D721Med (cell line): ENCODE measurements at places on chromosomes 5 and 9.

GRCh38 chr5:110354311-110354710 is 372.2 kb downstream of the TMEM232 start:
- no peak for DNase-seq

DNA sequence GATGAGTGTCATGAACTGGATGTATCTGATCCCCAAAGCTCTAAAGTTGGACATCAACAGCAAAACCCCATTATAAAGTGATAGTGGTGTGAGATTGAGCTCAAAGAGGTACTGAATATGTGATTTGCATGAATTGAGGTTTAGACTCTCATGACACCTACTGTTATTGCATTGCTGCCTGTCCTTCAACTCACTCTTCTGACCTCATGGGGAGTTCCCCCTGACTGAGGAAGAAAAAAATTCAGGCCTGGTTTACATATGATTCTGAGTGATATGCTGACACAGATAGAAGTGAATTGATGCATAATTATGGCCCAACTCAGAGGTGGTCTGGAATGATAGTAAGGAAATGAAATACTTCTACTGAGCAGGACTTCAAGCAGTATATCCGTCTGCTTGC is 76.2 kb upstream of the CHD1 start:
- no peak for DNase-seq

- DNase-seq: no peak
These were observed 3.4 kb upstream of the MYORG start for GRCh38 chr9:34380034-34380510.

GRCh38 chr5:11898-12297 is 80.1 kb upstream of the PLEKHG4B start:
- no peak for DNase-seq

DNA sequence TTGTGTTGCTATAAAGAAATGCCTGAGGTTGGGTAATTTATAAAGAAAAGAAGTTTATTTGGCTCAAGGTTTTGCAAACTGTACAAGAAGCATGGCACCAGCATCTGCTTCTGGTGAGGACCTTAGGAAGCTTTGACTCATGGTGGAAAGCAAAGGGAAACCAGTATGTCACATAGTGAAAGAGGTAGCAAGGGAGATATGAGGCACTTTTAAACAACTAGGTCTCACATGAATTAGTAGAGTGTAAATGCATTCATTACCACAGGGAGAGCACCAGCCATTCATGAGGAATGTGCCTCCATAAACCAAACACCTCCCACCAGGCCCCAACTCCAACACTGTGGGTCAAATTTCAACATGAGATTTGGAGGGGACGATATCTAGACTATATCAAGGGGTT is 40.8 kb downstream of the OR2Y1 start:
- no peak for DNase-seq

- DNase-seq: no peak
These were observed 54.1 kb downstream of the ERMP1 start for GRCh38 chr9:5778805-5779204.

- DNase-seq: no peak
These were observed 9.4 kb upstream of the DELE1 start for GRCh38 chr5:141914199-141914743.

DNA sequence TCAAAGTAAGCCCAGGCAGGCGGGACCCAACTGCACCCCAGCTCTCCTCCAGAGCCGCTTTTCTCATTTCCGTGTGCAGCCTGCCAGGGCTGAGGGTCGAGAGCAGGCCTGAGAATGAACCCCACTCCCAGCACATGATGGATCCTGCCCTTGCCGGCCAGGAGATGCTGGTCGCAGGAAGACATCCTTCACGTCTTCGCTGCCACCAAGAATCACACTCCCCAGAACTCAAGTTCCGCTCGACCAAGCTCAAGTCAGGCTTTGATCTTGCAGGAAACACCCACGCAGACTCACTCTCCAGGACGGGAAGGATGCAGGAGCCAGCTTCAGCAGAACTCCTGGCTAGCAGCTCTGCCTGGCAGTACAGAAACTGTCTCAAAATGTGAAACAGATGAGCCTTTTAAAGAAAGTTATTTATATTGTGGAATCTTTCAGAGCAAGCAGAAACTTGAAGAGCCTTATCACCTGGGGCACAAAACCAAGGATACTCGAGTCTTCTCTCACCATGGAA is 102.4 kb downstream of the ROR2 start:
- DNase-seq: no peak

GRCh38 chr9:91024841-91025240 is 223.2 kb downstream of the SYK start:
- DNase-seq: no peak

- DNase-seq: no peak
These were observed 32.8 kb upstream of the TNFAIP8 start for GRCh38 chr5:119322948-119323537.

GRCh38 chr5:5421149-5421960 is 1.1 kb upstream of the ICE1 start:
- no peak for DNase-seq
